ENCODE measurements at places on chromosomes 12 and 14. TPM values are rescaled to one million over a fixed set of nuclear protein-coding genes. Genes with fewer than 3 reads are reported as not detected.
A peak's percentile ranks its signal among the peaks of the same experiment; 100 is the strongest.

- DNase-seq, result no peak
Observed at GRCh38 chr14:74977164-74977900, 21.9 kb upstream of the PGF start.

DNA sequence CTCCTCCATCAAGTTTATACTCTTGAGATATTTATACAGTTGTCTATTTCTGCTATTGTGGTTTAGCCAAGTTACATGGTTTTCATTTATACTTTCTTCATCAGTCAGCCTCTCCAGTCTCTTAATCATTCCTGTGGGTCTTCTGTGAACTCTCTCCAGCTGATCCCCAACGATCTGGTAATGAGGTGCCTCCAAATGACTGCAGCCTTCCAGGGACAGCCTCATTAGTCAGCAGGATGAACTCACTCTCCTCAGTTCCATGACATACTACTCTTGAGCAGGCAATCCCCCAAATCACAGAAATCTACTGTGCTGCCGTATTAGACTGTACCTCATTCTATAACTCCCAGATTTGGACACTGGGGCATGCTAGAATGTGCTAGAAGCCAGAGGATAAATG lies 15.3 kb downstream of the AREL1 start:
- no peak for DNase-seq

Gene TMEM260
- total RNA-seq, result not detected

Gene SERPINA9
- total RNA-seq, result not detected

GRCh38 chr14:62505045-62505444 lies 540.2 kb downstream of the KCNH5 start:
- no peak for DNase-seq

DNA sequence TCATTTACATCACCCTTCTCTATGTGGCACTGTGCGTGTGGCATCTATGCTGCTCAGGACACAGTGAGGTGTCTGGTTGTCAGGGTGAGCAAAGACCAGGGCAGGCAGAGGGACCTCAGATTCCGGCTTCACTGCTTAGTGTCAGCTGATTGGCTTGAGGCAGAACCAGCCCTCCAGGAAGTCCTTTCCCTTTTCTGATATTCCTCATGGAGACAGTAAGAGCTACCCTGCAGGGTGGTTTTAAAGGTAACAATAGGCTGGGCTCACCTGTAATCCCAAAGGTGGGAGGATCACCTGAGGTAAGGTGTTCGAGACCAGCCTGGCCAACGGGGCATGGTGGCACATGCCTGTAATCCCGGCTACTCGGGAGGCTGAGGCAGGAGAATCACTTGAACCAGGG lies 129.3 kb upstream of the AMIGO2 start:
- DNase-seq, result no peak

- DNase-seq, result peak; percentile 23
Observed at GRCh38 chr12:22164139-22164538, 118.1 kb downstream of the CMAS start.

DNA sequence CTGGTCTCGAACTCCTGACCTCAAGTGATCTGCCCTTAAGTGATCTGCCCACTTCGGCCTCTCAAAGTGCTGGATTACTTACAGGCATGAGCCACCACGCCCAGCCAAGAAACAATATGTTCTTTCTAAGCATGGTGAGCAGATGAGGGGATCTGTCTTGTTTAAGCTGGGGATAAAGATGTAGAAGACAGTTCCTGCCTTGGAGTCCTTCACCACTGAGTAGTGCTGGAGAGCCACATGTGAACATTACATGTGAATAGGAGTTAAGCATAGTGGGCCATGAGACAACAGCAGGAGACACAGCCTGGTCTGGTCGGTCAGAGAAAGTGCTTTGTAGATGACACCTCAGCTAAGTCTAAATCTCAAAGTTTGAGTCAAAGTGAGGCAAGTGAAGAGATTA lies 26.0 kb downstream of the TMBIM6 start:
- DNase-seq, result no peak

Gene TBC1D30
- total RNA-seq, result 18.2 TPM

Gene RHNO1
- 20.9 TPM for total RNA-seq

Gene TAS2R42
- not detected for total RNA-seq

- no peak for DNase-seq
Observed at GRCh38 chr12:130983328-130984017, 29.8 kb downstream of the ADGRD1 start.

DNA sequence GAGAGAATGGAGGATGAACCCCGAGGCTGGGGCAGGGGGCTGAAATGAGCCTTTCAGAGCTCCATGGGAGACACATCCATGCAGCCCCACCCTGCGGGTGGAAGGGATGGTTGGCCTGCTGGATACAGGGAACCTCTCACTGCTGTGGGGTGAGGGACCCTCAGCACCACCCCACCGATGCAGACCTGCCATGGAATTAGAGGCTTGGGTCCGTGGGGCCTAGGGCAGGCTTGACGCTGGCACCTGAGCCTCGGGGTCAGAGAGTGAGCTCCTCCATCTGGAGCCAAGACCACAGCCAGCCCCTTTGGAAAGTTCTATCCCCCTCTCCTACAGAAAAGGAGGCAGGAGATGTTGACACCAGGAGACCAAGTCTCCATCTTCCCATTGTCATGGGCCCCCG lies 7.4 kb upstream of the KRT74 start:
- no peak for DNase-seq

GRCh38 chr12:42186793-42187192 lies 42.1 kb upstream of the GXYLT1 start:
- DNase-seq, result no peak

Gene NYNRIN
- 5.4 TPM for total RNA-seq

- no peak for DNase-seq
Observed at GRCh38 chr12:33265033-33265731, 174.4 kb downstream of the SYT10 start.

Gene KICS2
- 15.2 TPM for total RNA-seq

- DNase-seq, result no peak
Observed at GRCh38 chr14:98382662-98383061, 889.3 kb downstream of the BCL11B start.

GRCh38 chr14:53218161-53218560 lies 65.0 kb upstream of the DDHD1 start:
- DNase-seq, result no peak

GRCh38 chr14:35883677-35884293 lies 57.6 kb downstream of the BRMS1L start:
- DNase-seq, result peak; percentile 54

GRCh38 chr14:41313196-41313595 lies 293.5 kb upstream of the LRFN5 start:
- peak; percentile 12 for DNase-seq

DNA sequence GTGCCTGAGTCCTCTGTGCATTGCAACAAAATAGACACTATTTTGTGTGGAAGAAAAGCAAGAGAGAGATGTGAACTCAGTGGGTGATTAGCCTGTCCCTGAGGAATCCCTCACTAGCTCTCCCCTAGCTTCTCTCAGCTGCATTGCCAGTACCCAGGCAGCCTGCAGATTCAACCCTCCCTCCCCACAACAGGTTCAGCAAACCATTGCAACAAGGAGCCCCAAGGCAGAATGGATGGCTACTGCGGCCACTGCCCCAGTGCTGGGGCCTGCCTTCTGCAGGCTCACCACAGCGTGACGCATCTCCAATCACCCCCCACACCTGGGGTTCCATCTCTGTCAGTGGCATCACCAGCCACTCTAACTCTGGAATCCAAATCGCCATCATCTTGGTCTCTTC lies 2.3 kb downstream of the CRACR2A start:
- no peak for DNase-seq

DNA sequence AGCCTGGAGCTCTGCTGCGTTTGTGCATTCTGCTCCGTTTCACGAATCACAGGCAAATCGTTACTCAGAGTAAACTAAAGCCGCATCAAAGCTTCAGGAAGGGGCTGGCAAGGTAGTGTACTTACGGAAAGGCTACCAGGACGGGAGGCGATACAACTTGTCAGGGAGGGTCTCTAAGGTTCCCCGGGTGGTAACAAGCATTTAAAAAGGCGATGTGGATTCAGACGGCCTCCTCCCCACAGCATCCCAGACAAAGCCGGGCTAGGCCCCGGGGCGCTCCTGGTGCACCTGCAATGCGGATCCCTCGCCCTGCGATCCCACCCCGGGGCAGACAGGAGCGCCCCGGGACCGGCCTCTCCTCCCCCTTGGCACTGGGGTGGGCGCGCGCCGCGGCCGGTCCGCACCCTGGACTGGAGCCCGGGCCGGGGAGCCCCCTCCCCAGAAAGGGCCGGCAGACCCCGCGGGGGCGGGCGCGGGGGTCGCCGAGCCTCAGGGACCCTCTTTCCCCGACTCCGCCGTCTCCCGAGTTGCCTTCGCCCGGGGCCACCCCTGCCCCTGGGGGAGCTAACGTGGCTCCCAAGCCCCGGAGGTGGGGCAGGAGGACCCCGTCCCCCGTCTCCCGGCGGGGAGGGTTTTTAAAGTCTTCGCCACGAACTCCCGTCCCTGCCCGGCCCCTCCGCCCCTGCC lies 718 bp downstream of the CCDC92 start:
- peak; percentile 38 for DNase-seq

- peak; percentile 56 for DNase-seq
Observed at GRCh38 chr14:103538291-103539055, 9.5 kb downstream of the TRMT61A start.

Gene FSCB
- not detected for total RNA-seq

- no peak for DNase-seq
Observed at GRCh38 chr14:38873941-38874612, 229.0 kb downstream of the SEC23A start.

GRCh38 chr12:6146509-6146908 lies 22.0 kb upstream of the VWF start:
- no peak for DNase-seq

DNA sequence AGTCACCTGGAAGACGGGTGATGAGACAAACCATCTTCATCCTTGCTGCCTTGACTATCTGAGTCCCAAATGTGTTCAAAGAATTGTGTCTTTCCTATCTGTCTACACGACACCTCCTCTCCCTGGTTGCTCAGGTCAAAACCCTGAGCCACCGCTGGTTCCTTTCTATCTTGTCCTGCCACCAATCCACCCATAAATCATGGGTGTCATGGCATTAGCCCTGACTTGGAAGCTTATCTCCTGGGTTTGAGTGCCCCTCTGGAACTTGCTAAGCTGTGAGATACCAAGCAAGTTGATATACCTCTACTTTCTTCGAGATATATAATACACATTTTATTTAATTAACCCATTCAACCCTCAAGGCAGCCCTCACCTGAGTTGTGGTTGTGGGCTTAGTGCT lies 57.9 kb downstream of the ASCL4 start:
- no peak for DNase-seq

Gene TMBIM4
- 101 TPM for total RNA-seq

- DNase-seq, result no peak
Observed at GRCh38 chr12:76922866-76923265, 44.0 kb upstream of the CSRP2 start.

DNA sequence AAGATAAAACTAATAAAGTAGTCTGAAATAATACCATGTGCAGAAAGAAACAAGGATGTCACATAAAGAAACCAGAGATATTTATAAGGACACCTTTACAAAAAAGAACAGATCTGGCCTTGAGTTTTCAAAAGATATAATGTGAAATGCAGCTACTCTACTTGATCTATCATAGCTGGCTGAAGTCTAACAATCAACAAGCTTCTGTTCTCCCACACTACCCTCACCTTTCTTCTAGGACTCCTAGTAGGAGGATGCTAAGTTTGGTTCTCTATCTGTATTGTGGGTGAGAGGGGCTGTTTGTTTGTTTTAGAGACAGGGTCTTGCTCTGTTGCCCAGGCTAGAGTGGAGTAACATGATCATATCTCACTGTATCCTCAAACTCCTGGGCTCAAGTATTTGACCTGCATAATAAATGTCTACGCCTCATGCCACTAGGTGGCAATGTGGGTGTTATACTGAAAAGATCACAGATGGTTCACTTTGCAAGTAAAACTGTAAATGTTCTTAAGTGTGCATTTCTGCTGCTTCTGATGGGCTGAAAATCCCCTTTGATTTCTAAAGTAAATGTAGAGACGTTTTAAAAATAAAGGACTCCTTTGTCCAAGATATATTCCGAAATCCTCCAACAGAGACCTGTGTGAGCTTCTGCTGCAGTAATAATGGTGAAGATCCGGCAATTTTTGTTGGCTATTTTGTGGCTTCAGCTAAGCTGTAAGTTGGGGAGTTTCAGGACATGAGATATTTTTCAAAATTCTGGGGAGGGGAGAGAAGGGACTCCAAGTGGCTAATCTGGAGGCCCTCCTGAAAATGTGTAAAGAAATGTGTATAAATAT lies 269.3 kb downstream of the DAD1 start:
- DNase-seq, result peak; percentile 69

- no peak for DNase-seq
Observed at GRCh38 chr12:99157946-99158345, 489.6 kb upstream of the GARIN6 start.

DNA sequence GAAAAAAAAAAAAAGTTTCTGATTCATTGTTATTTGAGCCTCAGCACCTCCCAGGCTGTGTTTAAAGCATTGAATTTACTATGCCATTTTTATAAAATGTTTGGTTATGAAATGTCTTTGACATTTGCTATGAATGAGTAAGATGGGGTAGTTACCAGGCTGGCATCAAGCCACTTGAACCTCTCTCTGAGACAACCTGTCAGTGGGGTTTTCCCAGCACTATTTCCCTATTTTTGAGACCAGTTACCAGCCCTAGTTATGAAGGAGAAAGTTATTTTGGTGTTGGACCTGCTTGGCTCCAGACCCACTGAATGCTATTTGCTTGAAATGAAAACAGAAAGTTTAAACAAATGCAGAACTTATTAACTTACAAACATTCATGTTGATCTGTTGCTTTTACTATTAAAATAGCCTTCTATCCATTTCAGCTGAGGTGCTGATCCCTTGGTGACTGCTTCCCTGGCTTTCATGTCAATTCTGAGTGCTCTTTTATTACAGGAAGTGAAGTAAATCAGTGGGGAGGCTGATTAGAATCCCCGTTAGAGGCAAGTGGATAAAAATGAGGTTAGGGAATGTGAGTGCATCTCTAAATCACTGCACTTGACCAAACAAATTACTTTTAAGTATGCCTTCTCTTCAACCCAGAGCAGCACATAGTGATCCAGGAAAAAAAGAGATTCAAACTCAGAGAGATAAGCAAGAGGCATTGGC lies 37.8 kb downstream of the LLPH start:
- DNase-seq, result no peak

Gene TEAD4
- total RNA-seq, result 7.9 TPM

- DNase-seq, result no peak
Observed at GRCh38 chr12:95851606-95852005, 7.1 kb upstream of the SNRPF start.
